ENCODE measurements at places on chromosomes 2 and 18.

- DNase-seq, result no peak
These were observed 140.7 kb upstream of the PXDN start for GRCh38 chr2:1884933-1885580.

GRCh38 chr18:57846258-57846657, 43.1 kb upstream of the ATP8B1 start:
- DNase-seq, result no peak

DNA sequence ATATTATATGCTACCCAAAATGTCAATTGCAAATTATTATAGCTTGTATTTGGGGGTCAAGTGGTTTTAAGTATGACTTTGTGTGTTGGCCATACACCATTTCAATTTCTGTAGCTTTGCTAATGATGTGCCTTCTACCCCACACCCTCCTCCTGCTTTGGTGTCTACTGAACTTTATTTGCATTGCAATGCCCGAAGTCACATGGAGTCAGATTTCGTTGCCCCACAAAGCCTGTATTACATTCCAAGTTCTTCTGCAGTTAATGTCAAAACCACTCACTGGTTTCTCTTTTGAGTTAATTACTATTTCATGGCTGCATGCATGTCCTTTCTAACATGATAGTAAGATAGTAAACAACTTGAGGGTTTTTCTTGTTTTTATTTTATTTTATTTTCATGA, 528.9 kb downstream of the RIT2 start:
- no peak for DNase-seq

DNA sequence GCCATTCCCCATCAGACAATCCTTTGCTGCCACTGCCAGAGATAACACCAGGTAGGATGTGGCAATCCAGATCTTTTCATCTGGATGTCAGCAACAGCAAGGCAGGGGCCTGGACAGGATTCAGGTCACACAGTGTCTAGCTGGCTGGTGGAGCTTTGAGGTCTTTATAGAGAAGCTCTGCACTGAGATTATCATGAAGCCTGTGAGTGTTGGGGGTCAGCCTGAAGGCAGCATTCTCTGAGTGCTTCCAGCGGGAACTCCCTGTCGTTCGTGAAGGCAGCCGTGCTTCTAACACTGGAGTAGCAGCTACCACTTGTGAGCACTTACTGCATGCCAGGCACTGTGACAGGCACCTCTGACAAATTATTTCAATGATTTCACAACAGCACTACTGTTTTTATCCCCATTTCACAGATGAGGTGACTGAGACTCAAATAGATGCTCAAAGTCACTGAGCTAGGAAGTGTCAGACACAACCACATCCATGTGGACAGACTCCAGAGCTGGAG, 85.7 kb downstream of the SEMA4F start:
- no peak for DNase-seq

DNA sequence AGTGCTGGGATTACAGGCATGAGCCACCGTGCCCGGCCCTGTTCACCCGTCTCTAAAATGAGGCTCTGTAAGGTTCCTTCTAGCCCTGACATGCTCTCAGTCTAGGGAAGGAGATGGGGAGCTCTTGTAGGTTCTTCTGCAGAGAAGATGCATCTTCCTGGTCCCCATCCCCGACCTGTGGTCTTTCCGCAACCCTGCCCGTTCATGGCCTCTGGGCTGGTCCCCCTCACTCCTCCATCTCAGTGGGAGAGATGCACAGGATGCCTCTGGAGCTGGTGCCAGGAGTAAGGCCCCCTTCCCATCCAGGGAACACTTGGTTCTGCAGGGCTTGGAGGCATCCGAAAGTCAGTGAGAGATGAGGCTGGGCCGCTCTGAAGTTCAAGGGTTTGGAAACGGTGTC, 212.7 kb downstream of the KLHL29 start:
- DNase-seq, result no peak

DNA sequence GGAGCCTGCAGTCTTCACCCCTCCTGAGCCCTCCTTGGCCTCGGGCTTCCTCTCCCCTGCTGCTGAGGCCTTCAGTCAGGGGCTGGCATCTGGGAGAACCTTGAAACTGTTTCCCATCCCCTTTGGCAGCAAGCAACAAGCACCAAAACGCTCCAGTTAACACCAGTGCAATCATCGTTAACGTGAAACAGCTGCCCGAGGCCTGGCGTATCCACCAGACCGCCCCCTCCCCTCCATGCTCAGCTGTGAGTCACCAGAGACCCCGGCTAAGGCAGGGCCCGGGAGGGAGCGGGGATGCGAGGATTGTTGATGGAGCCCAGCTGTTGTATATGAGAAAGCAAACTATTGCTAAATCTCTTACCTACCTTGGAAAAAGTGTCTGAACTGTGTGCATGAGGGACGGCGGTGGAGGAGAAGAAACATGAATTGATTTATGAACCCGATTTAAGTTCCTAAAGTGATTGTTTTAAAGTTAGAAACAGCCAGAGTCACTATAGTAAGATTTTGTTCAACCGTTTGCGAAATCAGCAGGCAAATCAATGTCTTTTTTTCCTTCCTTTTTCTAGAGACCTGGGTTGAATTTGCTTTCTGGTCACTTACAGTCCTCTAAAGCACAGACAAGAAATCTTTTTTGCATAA, 5.2 kb downstream of the ZFP36L2 start:
- DNase-seq, result no peak

GRCh38 chr18:23250893-23251656, 115.8 kb downstream of the CABLES1 start:
- DNase-seq, result no peak

- no peak for DNase-seq
These were observed 21.6 kb downstream of the DNMT3A start for GRCh38 chr2:25320077-25320476.

DNA sequence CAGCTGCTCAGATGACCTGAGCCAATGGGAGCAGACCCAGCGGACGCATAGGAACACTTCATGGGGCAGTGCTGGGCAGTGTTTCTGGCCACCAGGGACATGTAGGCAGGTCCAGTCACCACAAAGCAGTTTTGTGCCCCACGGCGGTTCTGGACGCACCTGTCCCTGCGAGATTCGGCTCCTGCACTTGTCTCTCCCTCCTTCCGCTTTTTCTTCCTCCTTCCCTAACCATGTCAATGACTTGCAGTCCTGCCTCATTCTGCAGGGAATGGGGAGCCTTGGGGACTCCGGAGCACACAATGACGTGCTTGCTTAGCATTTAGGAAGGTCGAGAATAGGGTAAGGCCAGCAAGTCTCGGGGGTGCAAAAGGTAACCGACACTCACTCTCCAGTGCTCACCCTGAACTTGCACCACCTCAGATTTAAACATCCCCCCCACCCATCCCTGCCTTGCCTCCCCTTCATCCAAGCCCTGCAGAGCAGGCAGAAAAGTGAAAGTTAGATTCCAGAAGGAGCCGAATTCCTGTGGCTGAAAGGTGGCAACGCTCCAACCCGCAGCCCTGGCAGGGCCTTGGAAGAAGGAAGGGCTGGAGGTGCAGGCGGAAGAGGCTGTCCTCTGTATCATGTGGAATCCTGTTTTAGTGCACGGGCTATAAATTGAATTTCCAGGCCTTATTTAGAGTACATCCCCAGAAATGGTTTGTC, 40.5 kb upstream of the ATG16L1 start:
- DNase-seq, result no peak

- no peak for DNase-seq
These were observed 95.7 kb upstream of the SERTAD2 start for GRCh38 chr2:64749446-64749845.

GRCh38 chr2:73004466-73004865, 67.0 kb downstream of the SFXN5 start:
- DNase-seq, result no peak

DNA sequence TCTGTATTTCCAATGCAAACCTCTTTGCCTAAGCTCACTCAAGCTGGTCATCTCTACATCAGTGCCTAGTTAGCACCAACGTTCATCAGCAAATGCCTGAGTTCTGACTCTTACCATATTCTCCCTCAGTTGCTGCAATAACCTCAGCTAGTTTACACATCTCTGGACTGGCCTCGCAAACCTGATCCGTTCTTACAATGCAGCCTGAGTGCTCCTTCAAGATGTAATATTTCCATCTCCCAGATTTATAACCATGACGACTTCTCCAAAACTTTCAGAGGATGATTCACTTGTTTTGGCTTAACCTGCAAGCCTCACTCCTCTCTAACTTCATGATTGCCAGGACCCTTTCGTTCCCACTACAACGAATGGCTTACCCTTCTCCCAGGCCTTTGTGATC, 69.7 kb downstream of the DIPK1C start:
- DNase-seq, result no peak

DNA sequence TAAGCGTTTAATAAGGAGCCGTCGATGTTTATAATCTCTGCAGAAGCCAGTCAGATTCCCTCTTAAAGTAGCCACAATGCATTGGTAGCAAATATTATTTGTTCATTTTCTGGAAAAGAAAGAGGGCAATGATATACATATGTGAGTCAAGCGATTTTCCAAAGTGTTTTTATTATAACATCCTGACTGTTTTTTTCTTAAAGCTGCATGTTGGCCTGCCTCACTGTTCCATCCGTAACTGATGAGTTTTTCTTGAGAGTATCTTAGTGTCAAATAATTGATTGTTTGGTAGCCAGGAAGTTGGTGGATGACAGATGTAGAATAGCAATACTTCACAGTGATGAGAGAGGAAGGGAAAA, 3.7 kb downstream of the TSHZ1 start:
- no peak for DNase-seq

- no peak for DNase-seq
These were observed 3.7 kb upstream of the TGFA start for GRCh38 chr2:70557171-70557838.

GRCh38 chr2:231486851-231487596, 22.7 kb upstream of the NCL start:
- DNase-seq, result no peak

DNA sequence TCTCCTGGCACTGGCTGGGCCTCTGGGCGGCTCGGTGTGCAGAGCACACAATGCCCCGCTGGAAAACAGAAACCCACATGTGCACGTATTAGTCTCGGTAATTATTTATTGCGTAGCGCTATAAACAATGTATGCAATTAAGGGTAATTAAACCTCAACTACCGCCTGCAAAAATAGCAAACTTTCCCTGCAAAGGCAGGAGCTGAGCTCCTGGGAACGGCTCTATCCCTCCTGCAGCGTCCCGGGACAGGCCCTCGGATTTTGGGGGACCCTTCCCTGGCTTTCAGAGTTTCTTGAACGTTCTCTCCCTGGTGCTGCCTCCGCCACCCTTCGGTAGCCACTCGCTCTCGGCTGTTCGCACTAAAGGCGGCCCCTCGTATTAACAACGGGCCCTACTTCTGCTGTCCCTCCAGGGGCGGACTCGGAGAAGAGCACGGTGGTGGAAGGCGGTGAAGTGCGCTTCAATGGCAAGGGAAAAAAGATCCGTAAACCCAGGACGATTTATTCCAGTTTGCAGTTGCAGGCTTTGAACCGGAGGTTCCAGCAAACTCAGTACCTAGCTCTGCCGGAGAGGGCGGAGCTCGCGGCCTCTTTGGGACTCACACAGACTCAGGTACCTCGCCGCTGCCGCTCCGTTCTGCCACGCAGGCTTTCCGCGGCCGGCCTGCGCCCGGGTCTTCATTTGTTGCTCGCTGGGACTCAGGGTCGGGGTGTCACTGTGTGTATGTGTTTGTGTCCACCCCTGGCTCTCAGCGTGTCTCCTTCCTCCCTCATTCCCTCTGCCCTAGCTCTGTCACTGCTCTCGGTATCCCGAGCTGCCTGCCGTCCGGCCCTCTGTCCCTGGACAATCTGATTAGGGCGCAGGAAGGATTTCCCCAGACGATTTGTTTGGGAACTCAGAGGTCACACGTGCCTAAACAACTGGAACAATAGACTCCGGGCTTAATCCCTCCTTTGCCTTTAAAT, 1.2 kb downstream of the DLX1 start:
- DNase-seq, result no peak

DNA sequence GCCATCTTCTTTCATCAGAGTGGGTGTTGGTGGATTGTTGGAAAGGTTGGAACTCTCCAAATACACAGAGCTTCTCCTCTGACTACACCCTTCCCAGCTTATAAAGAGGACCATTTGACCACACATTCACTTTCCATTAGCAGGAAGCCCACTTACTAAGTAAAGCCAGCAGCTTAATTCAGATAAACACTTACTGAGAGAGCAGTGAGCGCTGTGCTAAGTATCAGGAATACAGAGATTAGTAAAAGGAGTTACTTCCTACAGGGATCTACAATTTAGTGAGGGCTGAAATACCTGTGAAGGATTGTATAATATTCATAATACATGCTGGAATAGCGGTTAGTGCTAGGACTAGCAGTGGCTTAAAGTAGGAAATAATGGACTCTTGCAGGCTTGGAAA, 343.0 kb downstream of the NYAP2 start:
- DNase-seq, result no peak

DNA sequence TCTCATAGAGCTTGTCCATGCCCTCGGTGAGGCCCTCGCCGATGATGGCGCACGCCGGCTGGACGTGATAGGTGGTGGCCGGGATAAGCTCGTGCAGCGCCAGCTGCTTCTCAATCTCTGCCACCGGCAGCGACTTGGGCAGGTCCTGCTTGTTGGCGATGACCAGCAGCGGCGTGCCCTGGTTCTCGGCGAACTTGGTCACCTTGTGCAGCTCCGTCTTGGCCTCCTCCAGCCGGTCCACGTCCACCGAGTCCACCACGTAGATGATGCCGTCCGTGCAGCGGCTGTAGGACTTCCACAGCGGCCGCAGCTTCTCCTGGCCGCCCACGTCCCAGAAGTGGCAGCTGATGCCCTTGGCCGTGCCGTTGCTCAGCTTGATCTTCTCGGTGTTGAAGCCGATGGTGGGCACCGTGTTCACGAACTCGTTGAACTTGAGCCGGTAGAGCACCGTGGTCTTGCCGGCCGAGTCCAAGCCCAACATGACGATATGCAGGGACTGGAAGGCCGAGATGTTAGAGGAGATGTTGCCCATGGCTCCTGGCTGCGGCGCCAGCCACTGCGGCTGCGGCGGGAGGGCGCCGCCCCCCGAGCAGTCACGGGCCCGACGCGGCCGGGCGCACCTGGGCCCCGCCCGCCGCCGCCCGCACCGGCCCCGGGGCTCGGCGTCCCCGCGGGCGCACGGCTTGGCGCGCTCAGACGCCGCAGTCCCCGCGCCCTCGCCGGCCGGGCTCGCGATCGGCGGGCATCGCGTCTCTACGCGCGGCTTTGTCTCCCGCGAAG, 636 bp downstream of the ARL4C start:
- no peak for DNase-seq

- DNase-seq, result no peak
These were observed 575.9 kb upstream of the ZEB2 start for GRCh38 chr2:145095641-145096435.

GRCh38 chr18:10374636-10375293, 79.7 kb upstream of the APCDD1 start:
- no peak for DNase-seq

All from cerebellar nuclear complex (tissue), 1 donor.